ENCODE measurements at places on chromosomes 11 and 22. TPM values are rescaled to one million over a fixed set of nuclear protein-coding genes. Genes with fewer than 3 reads are reported as not detected.

Gene SLC37A2
- 0.16 TPM for total RNA-seq

Gene GRK3
- total RNA-seq: 3.4 TPM

Gene CABP4
- total RNA-seq: not detected

Gene GAB4
- not detected for total RNA-seq

Gene WNT7B
- 60.1 TPM for total RNA-seq

Gene SCGB1A1
- not detected for total RNA-seq

Gene MS4A12
- total RNA-seq: not detected

Gene THY1
- 12.2 TPM for total RNA-seq

Gene OR51I1
- not detected for total RNA-seq

Gene MEI1
- total RNA-seq: not detected

Gene BDNF
- total RNA-seq: 10.1 TPM

Gene MRGPRG
- not detected for total RNA-seq

Gene KCNK4
- 0.07 TPM for total RNA-seq

Gene OR51E2
- not detected for total RNA-seq

Gene OR52A5
- not detected for total RNA-seq

Gene SLC43A1
- total RNA-seq: 2.6 TPM

Gene BRSK2
- total RNA-seq: 6.0 TPM

Gene TBCEL
- 6.1 TPM for total RNA-seq

Gene AMPD3
- 7.5 TPM for total RNA-seq

Gene CYB5R2
- total RNA-seq: 4.8 TPM

Gene RASD2
- 0.84 TPM for total RNA-seq

Gene TRIM77
- total RNA-seq: not detected

Gene NXPE1
- not detected for total RNA-seq

Gene PDE3B
- 1.9 TPM for total RNA-seq

Gene ST14
- total RNA-seq: 0.05 TPM

Gene RAC2
- total RNA-seq: 0.25 TPM

Gene SLC22A6
- not detected for total RNA-seq

Gene OR5AN1
- total RNA-seq: not detected

Gene RCOR2
- 0.99 TPM for total RNA-seq

Gene LDHAL6A
- not detected for total RNA-seq

Gene OR2D2
- not detected for total RNA-seq

Gene PHF21B
- total RNA-seq: 1.0 TPM

Gene MLC1
- not detected for total RNA-seq

Gene BEST1
- total RNA-seq: 1.2 TPM

Gene CNTN5
- not detected for total RNA-seq

Gene OR52I2
- not detected for total RNA-seq

Gene ZP1
- 0.14 TPM for total RNA-seq

Gene TST
- total RNA-seq: 42.3 TPM

Gene ACTN3
- total RNA-seq: 0.06 TPM

Gene CSF2RB
- total RNA-seq: not detected

Gene DNAJB7
- total RNA-seq: not detected

Gene MS4A7
- total RNA-seq: not detected

Gene RIC3
- total RNA-seq: 2.8 TPM

Gene ASCC2
- 26.2 TPM for total RNA-seq

Gene RHBDD3
- total RNA-seq: 26.4 TPM

Gene OR52I1
- not detected for total RNA-seq

Gene F2
- 2.3 TPM for total RNA-seq

Gene AAMDC
- 31.4 TPM for total RNA-seq

Gene LRRC4C
- not detected for total RNA-seq

Gene CCDC157
- 3.2 TPM for total RNA-seq

Gene NRGN
- 6.0 TPM for total RNA-seq

Gene KRTAP5-7
- total RNA-seq: not detected

Gene IGF2
- 2.9 TPM for total RNA-seq

Gene OR4S2
- not detected for total RNA-seq

Gene SHANK3
- total RNA-seq: 3.9 TPM
